Aorta (tissue), 5 donors: ENCODE measurements at places on chromosomes 5 and 9. TPM values are rescaled to one million over a fixed set of nuclear protein-coding genes. Genes with fewer than 3 reads are reported as not detected.

- no peak overlapping the region for H3K27ac ChIP-seq
- no peak overlapping the region for H3K4me3 ChIP-seq
- no peaks in the 10 kb centered on the region for H3K27me3 ChIP-seq
- DNase-seq, result peak; percentile 89
- H3K4me1 ChIP-seq, result no peaks in the 10 kb centered on the region
- no peaks in the 10 kb centered on the region for H3K36me3 ChIP-seq
These were observed 90.0 kb downstream of the PRRT1B start for GRCh38 chr9:131635285-131635684.

DNA sequence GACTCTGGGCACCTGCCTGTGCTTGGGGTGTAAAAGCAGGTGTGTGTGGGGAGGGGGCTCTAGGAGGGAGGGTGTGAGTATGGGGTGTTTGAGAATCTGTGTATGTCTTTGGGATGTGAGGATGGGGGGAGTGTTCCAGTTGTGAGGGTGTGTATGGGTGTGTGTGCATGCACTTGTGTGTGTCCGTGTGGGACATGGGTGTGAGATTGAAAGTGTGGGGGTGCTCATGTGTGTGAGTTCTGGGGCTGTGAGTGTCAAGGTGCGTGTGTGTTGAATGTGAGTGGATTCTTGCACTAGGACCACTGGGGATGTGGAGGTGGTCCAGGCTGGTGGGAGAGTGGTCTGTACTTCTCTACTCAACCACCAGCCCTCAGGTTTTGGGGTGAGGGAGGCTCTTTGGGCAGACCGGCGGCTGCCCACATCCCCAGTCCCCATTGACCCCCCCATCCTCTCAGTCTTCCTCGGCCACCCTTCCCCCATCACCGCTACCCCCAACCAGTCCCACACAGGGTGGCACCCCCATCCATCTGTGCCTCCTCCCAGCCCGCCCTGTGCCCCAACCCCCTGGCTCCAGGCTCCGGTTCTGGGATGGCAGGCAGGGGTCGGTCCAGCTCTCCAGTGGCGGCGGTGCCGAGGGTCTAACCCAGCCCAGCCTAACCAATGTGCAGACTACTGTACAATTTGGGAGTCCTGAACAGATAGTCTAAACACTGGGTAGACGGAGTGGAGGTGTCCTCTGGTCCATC is 31.5 kb downstream of the GOLGA2 start:
- H3K27me3 ChIP-seq, result no peaks in the 10 kb centered on the region
- no peaks in the 10 kb centered on the region for H3K4me1 ChIP-seq
- H3K27ac ChIP-seq, result no peak overlapping the region

Gene PCDHAC2
- total RNA-seq, result 1.4 TPM

Gene SLC34A1
- total RNA-seq, result not detected

DNA sequence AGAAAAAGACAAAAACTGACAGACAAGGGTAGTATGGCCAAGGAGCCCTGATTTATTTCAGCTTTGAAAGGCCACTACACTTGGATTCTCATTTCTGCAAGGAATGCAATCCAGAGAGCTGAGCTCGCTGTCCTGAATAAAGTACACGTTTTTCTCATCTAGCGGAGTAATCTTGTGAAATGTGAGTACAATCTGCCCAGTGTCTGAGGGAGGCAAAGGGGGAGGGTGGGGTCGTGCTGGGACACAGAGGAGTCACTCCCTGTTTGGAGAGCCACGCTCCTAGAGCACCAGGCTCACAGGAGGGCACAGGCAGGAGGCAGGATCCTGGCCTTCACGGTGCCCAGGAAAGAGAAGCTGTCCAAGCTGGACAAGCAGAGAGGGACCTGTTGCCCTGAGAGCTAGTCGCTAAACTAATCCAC is 51.0 kb upstream of the IFNK start:
- H3K4me3 ChIP-seq, result no peak overlapping the region
- no peak overlapping the region for H3K27ac ChIP-seq
- H3K27me3 ChIP-seq, result no peaks in the 10 kb centered on the region
- H3K4me1 ChIP-seq, result peaks cover 2% of the 10 kb centered on the region
- DNase-seq, result peak; percentile 77

Gene REEP2
- 6.6 TPM for total RNA-seq

Gene AQP7
- 2.7 TPM for total RNA-seq

DNA sequence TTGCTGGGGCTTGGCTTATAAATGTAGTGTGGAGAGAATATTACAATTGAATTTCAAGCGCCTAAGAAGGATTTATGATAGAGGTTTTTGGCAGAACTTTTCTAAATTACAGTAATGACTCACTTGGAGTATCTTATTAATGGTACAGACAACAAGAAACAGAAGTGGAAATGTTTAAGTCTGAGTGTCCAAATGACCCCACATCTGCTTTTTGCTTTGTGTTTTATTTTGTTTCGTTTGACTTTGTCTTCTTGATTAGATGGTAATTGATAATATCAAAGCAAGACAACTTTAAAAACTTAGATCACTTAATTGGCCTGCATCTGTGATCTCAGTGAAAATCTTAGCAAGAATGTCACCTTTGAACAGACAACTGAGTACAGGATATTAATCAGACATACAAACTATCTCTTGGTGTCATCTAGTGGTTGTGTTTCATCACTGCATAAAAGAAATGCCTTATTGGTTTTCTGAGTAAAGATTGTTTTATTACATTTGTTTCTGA is 577.4 kb downstream of the ISL1 start:
- DNase-seq, result no peak
- no peak overlapping the region for H3K4me3 ChIP-seq
- H3K27me3 ChIP-seq, result no peaks in the 10 kb centered on the region
- no peaks in the 10 kb centered on the region for H3K36me3 ChIP-seq
- no peaks in the 10 kb centered on the region for H3K4me1 ChIP-seq
- H3K27ac ChIP-seq, result no peak overlapping the region

GRCh38 chr9:125513303-125513667 is 193.7 kb downstream of the MAPKAP1 start:
- H3K4me1 ChIP-seq, result no peaks in the 10 kb centered on the region
- no peaks in the 10 kb centered on the region for H3K27me3 ChIP-seq
- DNase-seq, result no peak
- H3K4me3 ChIP-seq, result peak overlapping the region; percentile 17

DNA sequence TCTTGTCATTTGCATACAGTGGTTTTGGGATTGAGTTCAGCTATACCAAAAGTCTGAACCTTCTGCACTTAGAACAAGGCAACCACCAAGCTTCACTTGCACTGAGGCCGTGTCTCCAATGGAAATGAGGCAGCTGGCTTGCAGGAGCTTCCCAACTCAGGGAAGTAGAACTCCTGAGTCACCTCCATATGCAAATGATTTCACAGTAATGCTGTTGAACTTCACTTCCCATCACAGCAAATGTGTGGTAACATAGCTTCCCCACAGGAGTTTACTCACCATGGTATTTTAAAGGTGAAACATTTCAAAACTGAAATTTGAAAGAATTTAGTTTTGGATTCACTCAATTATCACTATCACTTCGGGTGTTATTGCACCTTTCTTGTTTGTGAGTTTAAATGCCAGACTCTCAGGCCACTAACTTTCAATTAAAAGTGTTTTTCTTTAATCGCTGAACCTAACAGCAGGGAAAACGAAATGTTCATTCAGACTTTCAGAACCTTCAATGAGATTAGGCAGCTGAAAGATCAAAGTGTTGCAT is 9.0 kb downstream of the CD274 start:
- H3K4me3 ChIP-seq, result no peak overlapping the region
- H3K36me3 ChIP-seq, result no peaks in the 10 kb centered on the region
- no peaks in the 10 kb centered on the region for H3K4me1 ChIP-seq
- no peak overlapping the region for H3K27ac ChIP-seq
- no peak for DNase-seq
- no peaks in the 10 kb centered on the region for H3K27me3 ChIP-seq

DNA sequence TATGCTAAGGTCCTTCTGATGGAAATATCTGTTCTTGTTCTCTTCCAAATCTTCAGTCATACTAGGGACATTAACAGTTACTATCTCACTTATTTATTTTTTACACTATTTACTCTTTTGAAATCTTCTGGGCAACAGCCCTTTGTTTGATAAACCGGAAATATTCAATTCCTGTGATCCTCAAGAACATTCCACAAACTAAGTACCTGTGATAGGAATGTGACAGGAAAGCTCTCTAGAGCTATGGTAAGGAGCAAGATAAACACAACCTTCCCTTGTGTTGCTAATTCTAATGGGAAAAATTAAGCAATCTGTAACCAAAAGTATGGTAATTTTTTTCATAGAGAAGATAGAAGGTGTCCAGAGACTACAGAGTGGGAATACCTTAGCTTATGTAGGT is 22.0 kb upstream of the ANKRD34B start:
- no peaks in the 10 kb centered on the region for H3K4me1 ChIP-seq
- no peaks in the 10 kb centered on the region for H3K36me3 ChIP-seq
- no peak for DNase-seq
- no peak overlapping the region for H3K27ac ChIP-seq

DNA sequence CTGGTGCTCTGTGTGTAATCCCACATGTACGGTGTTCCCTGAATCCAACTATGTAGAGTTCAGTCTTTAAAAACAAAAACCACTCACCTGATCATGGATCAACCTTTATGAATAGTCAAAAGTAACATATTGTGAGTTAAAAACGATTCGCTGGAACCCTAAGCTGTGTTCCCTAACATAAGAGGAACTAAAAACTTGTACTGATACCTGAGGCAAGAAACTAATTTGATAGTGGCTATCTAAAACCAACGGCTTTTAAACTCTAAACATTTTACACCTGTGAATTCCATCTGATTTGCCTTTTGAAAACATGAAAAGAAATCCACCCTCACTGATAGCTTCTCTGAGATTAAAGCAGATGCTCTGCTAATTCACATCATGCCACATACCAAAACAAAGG is 101.5 kb downstream of the DEPDC1B start:
- H3K27me3 ChIP-seq, result no peaks in the 10 kb centered on the region
- H3K27ac ChIP-seq, result no peak overlapping the region
- no peaks in the 10 kb centered on the region for H3K36me3 ChIP-seq
- H3K4me1 ChIP-seq, result no peaks in the 10 kb centered on the region
- DNase-seq, result no peak

Gene LURAP1L
- 25.1 TPM for total RNA-seq

- peak within 1 kb of the TSS; percentile 18 for H3K4me3 ChIP-seq
- no peak within 1 kb of the TSS for H3K27ac ChIP-seq
- no peaks in the 10 kb centered on the region for H3K4me1 ChIP-seq
- DNase-seq, result peak; percentile 74
- no peaks in the 10 kb centered on the region for H3K36me3 ChIP-seq
- H3K27me3 ChIP-seq, result no peaks in the 10 kb centered on the region
These were observed at the start of gene GNA14 for GRCh38 chr9:77648234-77649108. GNA14 (minus strand) TSS chr9:77648322; CDS start chr9:77647793, 529 bp downstream.

- H3K27ac ChIP-seq, result no peak overlapping the region
- no peak overlapping the region for H3K4me3 ChIP-seq
- DNase-seq, result no peak
- no peaks in the 10 kb centered on the region for H3K36me3 ChIP-seq
- H3K4me1 ChIP-seq, result no peaks in the 10 kb centered on the region
These were observed 6.3 kb upstream of the IL5 start for GRCh38 chr5:132549576-132549975.

DNA sequence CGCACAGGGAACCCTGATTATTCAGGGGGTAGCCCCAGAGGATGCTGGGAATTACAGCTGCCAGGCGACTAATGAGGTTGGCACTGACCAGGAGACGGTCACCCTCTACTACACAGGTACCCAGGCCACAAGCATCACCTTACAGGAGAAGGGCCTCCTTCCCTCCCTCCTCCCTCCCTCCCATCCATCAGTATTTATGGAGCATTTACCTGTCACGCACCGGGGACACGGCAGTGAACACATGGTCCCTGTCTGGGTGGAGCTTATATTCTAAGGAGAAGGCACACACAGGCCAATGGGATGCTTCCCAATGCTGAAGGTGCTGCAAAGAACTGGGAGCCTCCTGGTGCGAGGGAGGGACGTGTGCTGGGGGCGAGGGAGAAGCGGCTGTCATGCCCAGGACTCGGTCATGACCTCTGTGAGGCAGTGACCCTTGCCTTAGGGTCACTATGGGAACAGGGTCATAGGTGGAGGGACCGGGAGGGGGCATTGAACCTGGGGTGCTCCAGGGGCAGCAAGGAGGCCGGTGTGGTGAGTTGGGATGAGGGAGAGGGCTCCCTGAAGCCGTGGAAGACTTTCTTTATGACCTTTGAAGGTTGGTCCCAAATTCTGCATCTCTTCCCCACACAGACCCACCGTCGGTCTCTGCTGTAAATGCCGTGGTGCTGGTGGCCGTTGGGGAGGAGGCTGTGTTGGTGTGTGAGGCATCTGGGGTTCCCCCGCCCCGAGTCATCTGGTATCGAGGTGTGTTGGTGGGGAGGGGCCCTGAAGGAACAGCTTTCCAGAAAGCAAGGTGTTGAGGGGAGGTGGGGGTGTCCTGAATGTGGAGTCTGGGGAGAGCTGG is 41.5 kb downstream of the HMCN2 start:
- no peaks in the 10 kb centered on the region for H3K27me3 ChIP-seq
- H3K36me3 ChIP-seq, result no peaks in the 10 kb centered on the region
- no peak overlapping the region for H3K4me3 ChIP-seq
- DNase-seq, result no peak
- no peaks in the 10 kb centered on the region for H3K4me1 ChIP-seq

GRCh38 chr5:43275391-43275790 is 37.8 kb downstream of the HMGCS1 start:
- no peak overlapping the region for H3K4me3 ChIP-seq
- H3K36me3 ChIP-seq, result no peaks in the 10 kb centered on the region
- no peaks in the 10 kb centered on the region for H3K4me1 ChIP-seq
- DNase-seq, result no peak
- H3K27me3 ChIP-seq, result no peaks in the 10 kb centered on the region

Gene ENTPD2
- total RNA-seq, result 0.16 TPM

GRCh38 chr5:135141303-135142268 is 107.6 kb upstream of the PITX1 start:
- no peaks in the 10 kb centered on the region for H3K36me3 ChIP-seq
- no peak overlapping the region for H3K27ac ChIP-seq
- no peak for DNase-seq
- H3K27me3 ChIP-seq, result no peaks in the 10 kb centered on the region
- H3K4me1 ChIP-seq, result no peaks in the 10 kb centered on the region

Gene THG1L
- total RNA-seq, result 8.2 TPM

DNA sequence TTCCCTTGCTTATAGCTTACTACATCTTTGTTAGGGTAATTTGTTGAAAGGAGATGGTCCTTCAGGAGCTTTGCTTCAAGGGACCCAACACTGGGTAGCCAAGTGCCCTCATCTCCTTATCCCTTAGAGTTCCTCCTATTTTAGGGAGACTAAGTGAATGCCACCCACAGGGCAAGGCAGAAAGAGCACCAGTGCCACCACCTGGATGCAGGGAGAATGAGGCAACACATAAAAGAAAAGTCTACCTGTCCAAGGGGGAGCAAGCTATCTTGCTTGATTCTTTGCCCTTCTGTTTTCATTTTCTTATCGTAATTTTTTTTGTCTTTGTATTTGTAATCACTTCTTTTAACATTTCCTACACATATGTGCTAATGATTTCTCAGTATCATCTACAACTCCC is 205.5 kb downstream of the NPR3 start:
- H3K27me3 ChIP-seq, result no peaks in the 10 kb centered on the region
- DNase-seq, result no peak
- no peak overlapping the region for H3K27ac ChIP-seq

Gene CA9
- 4.3 TPM for total RNA-seq

GRCh38 chr5:118553662-118554061 is 434.7 kb downstream of the DTWD2 start:
- no peak overlapping the region for H3K27ac ChIP-seq
- H3K4me3 ChIP-seq, result no peak overlapping the region
- DNase-seq, result peak; percentile 81
- H3K4me1 ChIP-seq, result peaks cover 4% of the 10 kb centered on the region
- no peaks in the 10 kb centered on the region for H3K36me3 ChIP-seq
